ENCODE measurements at places on chromosomes 2 and 18.

- no peak for DNase-seq
Observed at GRCh38 chr2:161990741-161991140, 83.3 kb downstream of the DPP4 start.

DNA sequence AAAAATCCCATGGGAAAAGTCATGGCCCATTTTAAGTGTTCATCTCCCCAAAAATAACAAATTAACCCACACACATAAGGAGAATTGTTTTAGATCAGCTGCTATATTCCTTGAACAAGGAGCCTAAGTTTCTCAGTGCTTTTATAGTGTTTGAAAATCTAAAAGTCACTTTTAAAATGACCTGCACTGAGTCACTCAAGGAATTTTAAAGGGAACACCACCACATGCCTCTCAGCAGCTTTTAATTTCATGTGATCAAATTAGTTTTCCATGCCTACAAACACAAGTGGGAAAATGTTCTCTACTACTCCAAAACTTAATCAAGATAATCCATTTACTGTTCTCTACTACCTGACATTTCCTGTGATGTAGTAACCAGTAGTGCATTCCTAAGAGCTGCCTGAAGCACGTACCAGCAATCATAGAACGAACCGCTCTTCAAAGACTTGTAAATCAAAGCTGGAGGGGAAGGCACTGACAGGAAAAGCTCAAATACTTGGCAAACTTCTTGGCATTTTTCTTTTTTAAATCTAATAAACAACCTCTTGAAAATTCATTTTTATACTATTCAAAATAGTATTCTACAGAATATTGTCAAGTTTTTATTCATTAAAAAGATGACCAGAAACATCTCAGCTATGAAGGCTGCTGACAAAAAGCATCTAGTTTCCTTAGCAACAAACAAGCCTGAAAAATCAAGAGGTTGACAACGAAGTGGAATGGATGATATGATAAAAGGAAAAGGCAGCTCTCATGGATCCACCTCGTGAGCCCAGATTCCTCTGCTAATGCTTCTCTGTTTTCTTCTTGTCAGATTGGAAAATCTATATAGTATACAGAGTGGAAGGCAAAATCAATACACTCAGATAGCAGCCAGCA, 37.2 kb downstream of the LRPPRC start:
- DNase-seq: no peak

GRCh38 chr2:74714691-74715080, 60.6 kb downstream of the SEMA4F start:
- DNase-seq: no peak

DNA sequence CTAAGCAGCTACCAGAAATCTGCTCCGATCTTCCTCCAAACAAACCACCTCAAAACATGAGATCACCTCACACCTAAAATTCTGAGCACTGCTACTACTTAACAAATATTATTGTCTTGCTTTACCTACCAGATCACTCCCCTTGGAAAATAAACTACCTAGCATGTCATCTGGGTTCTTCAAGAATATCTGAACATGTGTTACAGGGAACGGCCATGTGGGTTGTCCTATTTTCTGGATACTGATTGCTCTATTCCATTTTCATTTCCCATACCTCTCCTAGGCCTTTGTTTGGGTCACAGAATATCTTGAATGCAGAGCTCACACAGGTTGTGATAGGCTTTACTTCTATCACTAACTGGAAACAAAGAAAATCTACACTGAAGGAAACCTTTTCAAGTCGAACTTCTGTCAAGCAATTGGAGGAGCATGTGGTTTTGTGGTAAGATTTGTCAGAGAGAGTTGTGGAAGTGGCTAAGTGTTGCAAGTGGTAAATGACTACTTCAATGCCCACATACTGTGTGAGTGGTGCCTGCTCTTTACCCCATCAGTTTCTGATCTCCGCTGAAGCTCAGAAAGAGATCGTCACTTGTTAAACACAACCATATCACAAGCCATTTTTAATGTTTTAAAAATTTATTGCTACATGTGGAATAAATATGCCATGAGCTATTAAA, 739.1 kb upstream of the ZEB2 start:
- DNase-seq: no peak

DNA sequence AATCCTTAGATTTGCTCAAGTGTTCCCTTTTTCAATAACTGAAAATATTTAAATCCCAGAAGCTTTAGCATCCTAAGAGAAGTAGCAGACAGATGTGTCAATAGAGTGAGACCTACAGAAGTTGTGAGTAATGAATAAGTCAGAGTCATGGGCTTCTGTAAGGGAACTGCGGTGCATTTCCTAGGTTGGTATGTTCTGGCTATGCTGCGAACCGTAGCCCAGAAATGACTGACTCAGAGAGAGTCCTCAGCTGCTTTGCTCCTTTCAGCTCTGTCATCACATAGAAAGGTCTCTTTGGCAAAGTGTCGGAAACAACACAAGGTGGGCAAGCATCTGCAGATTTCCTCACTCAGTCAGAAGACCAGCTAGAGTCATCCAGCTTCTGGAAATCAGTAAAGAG, 297.1 kb downstream of the ARHGAP15 start:
- no peak for DNase-seq

GRCh38 chr2:58731488-58731869, 490.4 kb upstream of the FANCL start:
- DNase-seq: no peak

DNA sequence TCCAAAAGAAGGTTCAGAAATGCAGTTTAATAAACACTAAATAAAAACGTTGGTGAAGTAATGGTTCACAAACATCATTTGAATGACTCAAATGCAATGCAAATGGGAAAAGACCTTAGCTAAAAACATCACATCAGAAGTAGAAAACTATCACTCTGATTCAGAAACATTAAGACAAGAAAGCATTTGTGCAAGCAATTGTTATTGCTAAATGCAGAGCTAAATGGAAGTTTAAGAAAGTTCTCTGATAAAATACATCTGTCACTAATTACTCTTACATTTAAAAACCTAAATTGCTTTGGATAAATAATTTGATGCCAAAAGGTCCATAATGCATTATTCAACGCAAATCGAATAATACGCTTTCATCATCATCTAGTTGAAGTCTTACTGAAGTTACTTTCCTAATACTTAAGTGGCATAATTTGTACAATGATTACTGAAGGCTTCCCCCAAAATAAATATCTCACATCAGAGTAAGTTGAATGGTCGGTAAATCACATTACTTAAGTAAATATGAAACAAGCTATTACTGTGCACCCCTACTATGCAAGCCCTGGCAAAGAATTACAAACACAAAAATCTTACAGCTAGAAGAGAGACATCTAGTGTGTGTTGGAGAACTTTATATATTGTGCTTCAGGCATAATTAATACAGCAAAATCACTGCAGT, 105.7 kb upstream of the KCTD1 start:
- no peak for DNase-seq

- no peak for DNase-seq
Observed at GRCh38 chr18:12258719-12259705, 4.9 kb downstream of the CIDEA start.

DNA sequence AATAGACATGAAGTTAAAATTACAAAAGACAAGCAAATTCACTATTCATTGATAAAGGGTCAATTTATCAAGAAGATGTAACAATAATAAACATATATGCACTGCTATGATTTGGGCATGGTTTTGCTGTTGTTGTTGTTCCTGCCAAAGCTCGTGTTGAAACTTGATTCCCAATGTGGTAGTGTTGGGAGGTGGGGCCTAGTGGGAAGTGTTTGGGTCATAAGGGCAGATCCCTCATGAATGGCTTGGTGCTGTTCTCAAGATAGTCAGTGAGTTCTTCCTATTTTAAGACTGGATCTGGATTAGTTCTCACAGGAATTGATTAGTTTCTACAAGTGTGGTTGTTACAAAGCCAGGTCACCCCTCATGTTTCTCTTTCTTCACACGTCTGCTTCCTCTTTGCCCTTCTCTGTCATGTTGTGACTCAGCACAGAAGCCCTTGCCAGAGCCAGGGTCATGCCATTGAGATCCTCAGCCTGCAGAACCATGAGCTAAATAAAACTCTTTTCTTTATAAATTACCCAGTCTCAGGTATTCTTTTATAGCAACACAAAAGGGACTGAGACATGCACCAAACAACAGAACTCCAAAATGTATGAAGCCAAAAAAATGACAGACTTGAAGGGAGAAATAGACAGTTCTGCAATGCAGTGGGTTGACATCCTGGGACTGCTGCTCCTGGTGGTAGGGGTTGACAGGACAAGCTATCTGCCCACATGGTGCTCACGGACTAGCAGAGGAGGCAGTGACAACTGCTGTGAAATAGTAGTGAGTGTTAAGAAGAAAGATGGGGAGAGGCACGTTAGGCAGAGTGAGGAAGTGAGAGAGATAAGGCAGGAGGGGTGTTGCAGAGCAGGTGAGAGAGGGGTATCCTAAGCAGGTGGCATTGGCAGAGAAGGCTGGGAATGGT, 18.6 kb upstream of the SKA1 start:
- DNase-seq: no peak

GRCh38 chr2:128003463-128003862, 24.4 kb downstream of the SAP130 start:
- no peak for DNase-seq

DNA sequence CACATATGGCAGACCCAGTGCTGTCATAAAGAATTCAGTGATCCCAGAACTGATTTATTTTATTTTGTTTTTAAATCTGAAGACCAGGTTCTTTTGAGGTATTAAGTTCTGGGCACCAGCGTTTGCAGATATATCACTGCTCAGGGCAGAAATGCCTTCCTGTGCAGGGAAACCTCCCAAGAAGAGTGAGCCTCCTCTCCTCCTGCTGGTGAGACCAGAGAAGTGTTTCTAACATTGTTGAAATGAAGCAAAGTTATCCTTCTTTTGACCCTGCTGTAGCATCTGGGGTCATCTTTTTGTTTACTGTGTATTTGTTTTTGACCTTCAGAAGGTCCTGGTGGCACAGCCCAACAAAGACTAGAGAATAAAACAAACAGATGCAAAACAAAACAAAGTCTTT, 94.0 kb downstream of the AQP4 start:
- no peak for DNase-seq

DNA sequence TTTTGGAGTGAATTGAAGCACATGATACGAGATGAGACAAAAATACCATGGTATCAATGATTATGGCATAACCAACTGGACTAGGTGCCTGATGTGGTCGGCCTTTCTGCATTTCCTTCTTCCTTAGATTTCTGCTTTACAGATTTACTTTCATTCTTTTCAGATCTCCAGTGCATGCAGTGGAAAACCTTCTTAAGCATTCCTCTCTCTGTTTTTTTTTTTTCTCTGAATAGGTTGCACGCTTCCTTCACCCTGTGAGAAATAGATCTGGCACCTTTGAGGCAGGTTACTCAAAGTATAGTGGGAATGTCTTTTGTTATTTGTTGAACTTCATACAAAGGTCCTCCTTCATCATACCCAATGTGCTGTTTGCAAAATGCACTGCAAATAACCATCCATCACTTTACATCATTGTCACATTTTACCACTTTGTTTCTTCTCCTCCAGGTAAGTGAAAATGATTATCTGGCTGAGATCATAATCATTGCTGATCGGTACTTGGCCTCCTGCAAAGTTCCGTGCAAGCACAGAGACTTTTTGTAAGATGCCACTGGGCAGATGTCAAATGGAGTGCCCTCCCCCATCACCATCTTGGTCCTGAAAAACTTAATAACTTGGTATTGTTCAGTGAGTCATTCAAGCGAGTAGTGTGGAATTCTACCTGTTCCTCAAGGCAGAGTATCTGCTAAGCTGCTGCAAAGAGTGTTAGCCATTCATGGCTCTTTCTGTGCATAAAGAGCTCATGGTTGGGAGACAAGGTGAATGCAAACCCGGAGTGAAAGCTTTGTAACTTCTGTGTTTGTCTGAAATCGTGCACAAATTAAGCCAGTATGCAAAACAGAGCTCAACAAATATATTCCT, 30.0 kb upstream of the KLHL14 start:
- DNase-seq: no peak

- DNase-seq: no peak
Observed at GRCh38 chr2:117523711-117524238, 290.7 kb upstream of the DDX18 start.

- DNase-seq: no peak
Observed at GRCh38 chr18:3682061-3682460, 232.1 kb downstream of the TGIF1 start.

DNA sequence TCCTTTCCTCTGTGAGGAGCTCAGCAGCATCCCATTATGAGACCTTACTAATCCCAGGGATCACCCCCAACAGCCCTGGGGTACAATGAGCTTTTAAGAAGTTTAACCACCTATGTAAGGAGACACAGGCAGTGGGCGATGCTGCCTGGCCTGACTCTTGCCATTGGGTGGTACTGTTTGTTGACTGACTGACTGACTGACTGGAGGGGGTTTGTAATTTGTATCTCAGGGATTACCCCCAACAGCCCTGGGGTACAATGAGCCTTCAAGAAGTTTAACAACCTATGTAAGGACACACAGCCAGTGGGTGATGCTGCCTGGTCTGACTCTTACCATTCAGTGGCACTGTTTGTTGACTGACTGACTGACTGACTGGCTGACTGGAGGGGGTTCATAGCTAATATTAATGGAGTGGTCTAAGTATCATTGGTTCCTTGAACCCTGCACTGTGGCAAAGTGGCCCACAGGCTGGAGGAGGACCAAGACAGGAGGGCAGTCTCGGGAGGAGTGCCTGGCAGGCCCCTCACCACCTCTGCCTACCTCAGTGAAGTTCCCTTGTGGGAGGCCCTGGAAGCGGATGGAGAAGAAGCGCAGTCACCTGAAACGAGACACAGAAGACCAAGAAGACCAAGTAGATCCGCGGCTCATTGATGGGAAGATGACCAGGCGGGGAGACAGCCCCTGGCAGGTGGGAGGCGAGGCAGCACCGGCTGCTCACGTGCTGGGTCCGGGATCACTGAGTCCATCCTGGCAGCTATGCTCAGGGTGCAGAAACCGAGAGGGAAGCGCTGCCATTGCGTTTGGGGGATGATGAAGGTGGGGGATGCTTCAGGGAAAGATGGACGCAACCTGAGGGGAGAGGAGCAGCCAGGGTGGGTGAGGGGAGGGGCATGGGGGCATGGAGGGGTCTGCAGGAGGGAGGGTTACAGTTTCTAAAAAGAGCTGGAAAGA, 7.6 kb downstream of the PROC start:
- no peak for DNase-seq

- DNase-seq: no peak
Observed at GRCh38 chr2:233091595-233092375, 31.6 kb downstream of the INPP5D start.

GRCh38 chr2:6184532-6185292, 492.5 kb downstream of the SOX11 start:
- DNase-seq: no peak

Measured in stimulated activated CD8-positive, alpha-beta memory T cell treated with anti-CD3 and anti-CD28 coated beads, Interleukin-7, amount 100 ng/mL, for 24 hours (primary cell).